Stimulated activated CD8-positive, alpha-beta memory T cell treated with anti-CD3 and anti-CD28 coated beads, Interleukin-2, amount 100 ng/mL, for 1 hour (primary cell): ENCODE measurements at places on chromosomes 6 and 20.

DNA sequence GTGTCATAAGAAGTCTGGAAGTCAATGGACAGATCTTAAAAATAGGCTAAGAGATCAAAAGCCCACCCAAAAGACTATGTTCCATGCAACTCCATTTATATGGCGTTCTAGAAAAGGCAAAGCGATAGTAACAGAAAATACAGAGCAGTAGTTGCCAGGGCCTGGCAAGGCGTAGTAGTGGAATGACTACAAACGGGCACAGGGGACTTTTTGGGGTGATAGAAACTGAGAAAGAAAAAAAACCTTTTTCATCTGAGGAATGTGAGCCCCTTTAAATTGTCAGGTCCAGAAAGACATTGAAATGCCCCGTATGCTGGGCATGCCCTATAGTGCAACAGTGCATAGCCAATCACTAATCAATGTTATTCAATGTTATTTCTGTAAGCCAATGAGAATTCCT, 47.2 kb upstream of the FAM50B start:
- no peak for DNase-seq

GRCh38 chr6:150806790-150807189, 58.7 kb upstream of the MTHFD1L start:
- DNase-seq = no peak

DNA sequence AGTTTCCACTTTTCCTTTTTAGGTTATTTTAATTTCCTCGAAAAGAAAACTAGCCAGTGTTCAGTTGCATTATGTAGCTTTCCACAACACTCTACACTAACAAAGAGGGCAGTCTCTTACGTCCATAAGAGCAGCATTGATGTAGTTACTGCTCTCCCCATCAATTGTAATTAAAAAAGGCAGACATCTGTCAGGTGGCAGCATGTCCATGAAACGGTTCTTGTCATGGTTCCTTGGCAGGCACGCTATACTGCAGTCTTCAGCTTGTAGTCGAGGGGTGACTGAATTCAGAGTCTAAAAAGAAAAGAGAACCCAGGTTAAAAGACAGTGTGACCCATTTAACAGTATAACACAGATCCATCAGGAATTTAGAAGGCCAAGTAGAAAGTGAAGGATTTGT, 80.1 kb upstream of the THEMIS start:
- DNase-seq = no peak

DNA sequence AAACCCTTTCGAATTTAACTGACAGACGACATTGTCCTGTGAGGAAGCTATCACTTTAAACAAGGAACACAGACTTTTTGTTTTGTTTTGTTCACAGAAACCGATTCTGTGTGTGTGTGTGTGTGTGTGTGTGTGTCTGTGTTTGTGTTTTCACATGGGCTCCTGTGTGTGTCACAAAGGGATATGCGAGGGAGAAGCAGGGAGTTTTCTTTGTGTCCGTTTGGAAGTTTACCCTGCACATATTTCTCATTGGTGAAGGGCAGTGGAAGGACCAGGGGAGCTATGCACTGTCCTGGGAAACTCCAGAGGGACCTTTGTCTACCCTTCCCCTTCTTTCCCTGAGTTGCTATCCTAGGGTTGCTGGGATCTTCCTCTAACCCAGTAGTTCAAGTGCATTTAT, 17.7 kb downstream of the POM121L2 start:
- no peak for DNase-seq

DNA sequence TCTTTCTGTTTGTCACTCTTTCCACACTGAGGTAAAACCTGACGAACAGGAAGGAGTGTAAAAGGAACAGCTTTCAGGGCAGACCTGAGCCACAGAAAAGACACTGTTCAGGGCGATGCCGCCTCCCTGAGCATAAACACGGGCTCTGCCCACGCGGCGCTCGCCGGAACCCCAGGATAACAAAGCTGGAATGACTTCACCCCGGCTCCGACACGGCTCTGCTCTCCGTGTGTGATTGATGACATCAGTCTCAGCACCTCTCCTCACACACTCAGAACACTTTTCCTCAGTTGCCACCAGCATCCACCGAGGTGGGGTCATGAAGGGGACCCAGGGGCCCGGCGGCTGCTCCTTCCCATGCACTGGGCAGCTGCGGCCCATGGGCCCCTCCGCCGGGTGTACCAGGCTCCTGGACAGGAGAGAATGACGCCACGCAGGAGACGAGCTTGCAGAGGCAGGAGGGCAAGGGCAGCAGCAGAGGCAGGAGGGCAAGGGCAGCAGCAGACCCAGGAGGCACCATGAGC, 43.6 kb downstream of the DLL1 start:
- DNase-seq = no peak

- no peak for DNase-seq
Observed at GRCh38 chr20:42082611-42083010, 464.4 kb upstream of the CHD6 start.

GRCh38 chr6:63940056-63940455, 304.5 kb downstream of the PHF3 start:
- no peak for DNase-seq

DNA sequence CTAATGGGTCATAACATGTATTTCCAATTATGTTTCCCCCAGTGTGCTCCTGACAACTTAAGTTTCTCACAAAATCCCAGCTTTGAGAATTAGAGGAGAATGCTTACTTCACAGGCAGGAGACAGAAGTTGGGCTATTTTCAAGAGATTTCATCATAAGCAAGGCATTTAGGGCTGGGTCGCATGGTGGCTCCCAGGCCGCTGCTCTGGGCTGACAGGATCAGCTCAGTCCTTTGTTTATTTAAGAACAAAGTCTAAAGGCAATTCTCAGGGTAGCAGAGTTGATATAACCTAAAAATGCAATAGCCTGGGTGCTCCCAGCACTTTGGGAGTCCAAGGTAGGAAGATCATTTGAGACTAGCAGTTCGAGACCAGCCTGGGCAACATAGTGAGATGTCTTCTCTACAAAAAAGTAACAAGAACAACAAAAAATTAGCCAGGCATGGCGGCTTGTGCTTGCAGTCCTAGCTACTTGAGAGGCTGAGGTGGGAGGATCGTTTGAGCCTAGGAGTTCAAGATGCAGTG, 10.9 kb downstream of the FOXQ1 start:
- DNase-seq = no peak

- DNase-seq = peak; percentile 25
Observed at GRCh38 chr6:43608310-43608763, 20.7 kb downstream of the GTPBP2 start.

DNA sequence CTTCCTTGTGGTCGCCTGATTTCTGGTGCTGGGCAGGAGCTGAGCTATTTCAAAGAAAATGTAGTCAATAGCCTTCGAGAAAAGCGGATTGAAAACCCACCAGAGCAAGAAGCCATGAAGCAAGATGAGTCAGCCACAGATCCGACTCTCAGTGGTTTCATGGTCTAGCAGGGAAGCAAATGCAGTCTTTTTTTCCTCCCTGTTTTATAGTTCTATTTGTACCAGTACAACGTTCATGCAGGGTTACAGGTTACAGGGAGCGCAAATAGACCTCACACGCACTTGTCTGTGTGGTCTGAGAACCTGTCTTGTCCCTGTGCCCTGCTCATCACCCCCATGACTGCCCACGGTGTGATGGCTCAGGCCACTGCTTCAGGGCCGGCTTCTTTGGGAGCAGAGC, 309.8 kb upstream of the SUPT3H start:
- no peak for DNase-seq

DNA sequence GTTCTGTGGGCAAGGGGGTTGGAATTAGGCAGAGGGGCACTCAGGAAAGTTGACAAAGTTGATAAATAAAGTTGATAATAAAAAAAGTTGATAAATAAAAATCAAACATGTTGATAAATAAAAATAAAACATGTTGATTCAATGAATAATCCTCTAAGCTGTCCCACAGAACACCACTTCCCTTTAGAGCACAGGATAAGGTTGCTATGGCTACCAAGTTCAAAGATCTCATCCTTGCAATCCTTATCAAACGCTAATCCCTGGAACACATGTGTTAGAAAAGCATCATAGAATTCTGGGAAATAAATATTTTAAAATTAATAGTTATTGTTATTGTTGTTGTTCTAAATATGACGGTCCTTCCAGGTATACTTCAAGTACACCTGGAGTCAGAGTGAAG, 33.9 kb downstream of the MBOAT1 start:
- no peak for DNase-seq

GRCh38 chr6:44024574-44025219, 102.6 kb downstream of the MRPL14 start:
- no peak for DNase-seq

DNA sequence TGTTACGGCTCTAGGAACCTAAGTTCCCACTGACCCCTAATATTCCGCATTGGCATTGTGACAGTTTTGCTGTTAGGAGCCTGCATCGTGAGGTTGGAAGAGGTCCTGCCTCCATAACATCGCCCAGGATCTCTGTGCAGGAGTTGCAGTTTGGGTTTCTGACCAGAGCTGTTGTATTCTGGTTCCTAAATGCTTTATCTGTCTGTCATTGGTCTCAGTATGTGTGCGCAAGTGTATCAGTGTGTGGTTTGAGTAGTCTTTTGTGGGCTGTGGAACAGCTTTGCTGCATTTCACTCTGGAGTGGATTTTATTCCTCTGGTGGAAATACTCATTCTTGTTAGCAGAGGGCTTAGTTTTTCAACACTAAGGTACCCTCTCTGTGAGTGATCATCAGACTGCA, 95.6 kb downstream of the CDYL start:
- no peak for DNase-seq

DNA sequence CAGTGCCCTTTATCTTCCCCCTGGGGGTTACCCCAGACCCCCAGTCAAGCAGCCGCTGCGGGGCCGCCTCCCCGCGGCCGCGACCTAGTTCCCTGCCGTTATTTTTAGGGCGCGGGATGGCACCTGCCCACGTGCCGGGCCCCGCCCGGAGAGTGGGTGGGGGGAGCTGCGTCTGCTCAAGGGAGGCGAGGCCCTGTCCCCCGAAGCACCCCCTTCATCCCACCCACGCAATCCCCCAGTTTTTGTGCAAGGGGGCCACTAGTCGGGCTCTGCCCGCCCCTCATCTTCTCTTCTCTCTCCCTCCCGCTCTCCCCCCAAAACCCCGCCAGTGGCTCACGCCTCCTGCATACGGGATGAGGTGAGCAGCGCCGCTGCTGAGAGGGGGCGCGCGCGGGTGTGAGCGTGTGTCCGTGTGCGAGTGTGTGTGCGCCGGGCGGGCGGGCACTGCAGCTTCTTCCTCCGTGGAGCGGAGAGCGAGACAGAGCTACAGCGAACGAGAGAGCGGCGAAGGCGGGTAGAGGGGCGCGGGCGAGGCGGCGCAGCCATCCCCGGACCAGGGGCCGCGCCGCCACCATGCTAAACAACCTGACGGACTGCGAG, at the start of gene SLC12A5:
Gene SLC12A5, plus strand, starts transcription at position 444 of the 600 bp plus-strand sequence. Its CDS starts 130 bp downstream, at position 574.
- DNase-seq = no peak

GRCh38 chr20:32189691-32190615, 17.6 kb downstream of the PLAGL2 start:
- peak; percentile 8 for DNase-seq

DNA sequence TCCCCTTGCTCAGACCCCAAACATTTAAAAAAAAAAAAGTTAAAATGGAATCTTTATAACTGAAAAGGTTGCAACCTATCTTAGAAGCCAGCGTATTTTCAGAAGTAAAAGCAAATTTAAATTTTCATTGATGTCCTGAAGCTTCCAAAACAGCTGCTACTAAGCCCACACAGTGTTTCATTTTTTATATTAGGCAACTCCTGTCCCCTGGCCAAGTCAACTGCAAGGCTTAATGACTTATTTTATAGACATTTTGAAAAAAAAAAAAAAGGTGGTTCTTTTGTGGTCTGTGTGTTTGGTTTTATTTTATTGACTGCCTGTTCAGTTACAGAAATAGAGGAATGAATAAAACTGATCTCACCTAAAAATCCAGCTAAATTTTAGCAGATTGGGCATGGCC, 13.0 kb downstream of the CFAP61 start:
- no peak for DNase-seq

GRCh38 chr6:47358440-47359225, 48.9 kb upstream of the TNFRSF21 start:
- no peak for DNase-seq

DNA sequence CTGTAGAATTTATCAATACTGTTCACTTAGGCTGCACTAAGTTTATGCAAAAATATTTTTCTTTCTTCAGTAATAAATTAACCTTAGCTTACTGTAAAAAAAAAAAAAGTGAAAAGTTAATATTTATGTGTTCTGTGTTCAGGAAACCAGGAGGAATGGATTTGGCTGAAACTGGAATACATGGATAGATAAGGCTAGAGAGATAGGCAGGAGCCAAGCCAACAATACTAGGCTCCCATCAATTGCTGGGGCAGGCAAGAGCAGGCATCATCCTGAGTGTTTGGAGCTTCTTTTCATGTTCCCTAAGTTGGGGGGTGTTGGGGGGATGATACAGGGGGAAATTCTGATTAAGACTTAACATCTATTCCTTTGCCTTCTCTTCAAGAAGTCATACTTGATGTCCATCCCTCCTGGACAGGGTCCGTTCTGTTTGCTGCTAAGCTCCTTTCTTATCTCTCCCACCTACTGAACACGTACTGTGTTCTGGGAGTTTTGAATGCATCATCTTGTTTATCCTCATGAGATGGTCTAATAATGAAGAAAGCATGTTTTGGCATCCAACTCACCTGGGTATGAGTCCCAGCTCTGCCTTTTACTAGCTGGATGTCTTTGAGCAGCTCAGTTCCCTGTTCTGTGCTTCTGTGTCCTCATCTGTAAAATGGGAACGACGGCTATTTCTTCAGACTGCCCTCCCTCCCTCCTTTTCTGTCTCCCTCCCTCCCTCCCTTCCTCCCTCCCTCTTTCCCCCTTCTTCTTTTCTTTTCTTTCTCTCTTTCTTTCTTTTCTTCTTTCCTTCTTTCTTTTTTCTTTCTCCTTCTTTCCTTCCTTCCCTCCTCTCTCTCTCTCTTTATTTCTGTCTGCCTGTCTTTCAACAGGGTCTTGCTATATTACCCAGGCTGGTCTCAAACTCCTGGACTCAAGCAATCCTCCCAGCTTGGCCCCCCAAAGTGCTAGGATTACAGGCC, 6.4 kb upstream of the PROCR start:
- no peak for DNase-seq

GRCh38 chr6:111666847-111667246, 61.2 kb upstream of the TRAF3IP2 start:
- DNase-seq = no peak

DNA sequence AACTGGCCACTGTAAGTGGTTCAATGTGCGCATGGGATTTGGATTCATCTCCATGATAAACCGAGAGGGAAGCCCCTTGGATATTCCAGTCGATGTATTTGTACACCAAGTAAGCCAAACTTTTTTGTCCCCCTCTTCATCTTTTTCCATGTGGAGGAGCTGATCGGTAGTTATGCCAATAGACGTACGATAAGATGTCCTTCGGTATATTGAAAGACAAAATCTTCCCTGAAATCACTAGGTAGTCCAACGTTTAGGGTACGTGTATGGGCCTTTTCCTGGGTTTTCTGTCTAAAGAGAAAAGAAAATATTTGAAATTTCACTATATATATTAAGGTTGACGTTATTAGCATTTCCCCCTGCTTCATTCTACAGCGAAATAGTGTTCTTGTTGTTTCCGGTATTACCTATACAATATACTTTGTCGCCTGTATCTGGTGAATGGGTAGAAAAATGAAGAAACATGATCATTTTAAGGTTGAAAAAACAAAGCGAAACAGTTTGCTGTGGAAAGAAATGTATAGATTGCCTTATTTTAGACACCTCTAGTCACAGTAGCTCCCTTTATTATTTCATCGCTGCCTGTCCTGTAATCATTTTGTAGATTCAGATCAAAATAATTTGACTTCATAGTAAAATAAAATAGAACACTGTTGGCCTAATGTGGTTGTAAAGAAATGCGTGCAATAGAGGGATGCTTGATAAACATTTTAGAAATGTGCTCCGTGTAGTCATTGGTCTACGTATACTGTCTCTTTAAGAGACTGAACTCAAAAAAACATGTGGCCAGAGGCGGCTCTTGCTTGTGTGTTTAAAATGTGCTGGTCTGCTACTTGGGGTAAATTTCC, 1.5 kb downstream of the LIN28B start:
- no peak for DNase-seq
